ENCODE measurements at places on chromosomes 11 and 22.

GRCh38 chr11:16933756-16934603 lies 80.2 kb downstream of the PLEKHA7 start:
- no peak for DNase-seq

GRCh38 chr11:66336234-66337102 lies at the start of gene RIN1:
TSS of gene RIN1 (minus strand) at chr11:66336434. CDS start at chr11:66336402, 32 bp downstream.
- DNase-seq, result peak; percentile 99

GRCh38 chr11:7418061-7418460 lies 67.2 kb upstream of the OLFML1 start:
- DNase-seq, result no peak

- DNase-seq, result no peak
Measured at GRCh38 chr11:120224972-120225909, 14.4 kb downstream of the OAF start.

DNA sequence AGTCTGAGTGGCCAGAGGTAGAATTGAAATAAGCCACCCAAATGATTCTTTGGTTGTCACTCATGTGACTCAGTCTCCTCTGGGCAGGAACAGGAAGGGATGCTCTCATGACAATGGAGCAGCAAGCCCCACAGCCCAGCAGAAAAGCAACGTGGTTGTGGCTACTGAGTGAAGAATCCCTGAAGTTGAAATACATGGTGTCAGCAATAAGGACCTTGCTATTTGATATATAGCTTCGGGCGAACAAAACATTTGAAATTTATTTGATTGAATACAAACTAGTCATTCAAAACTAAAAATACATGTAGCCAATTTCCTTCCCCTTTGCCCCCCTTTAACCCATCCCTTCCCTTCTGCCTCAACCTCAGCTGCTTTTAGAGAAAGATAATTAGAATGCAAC lies 14.5 kb upstream of the DTX4 start:
- DNase-seq, result no peak

- DNase-seq, result no peak
Measured at GRCh38 chr11:63507511-63507910, 1.6 kb downstream of the LGALS12 start.

GRCh38 chr22:45224988-45225731 lies 15.5 kb downstream of the KIAA0930 start:
- DNase-seq, result no peak

- DNase-seq, result no peak
Measured at GRCh38 chr22:27692243-27692642, 109.3 kb downstream of the MN1 start.

DNA sequence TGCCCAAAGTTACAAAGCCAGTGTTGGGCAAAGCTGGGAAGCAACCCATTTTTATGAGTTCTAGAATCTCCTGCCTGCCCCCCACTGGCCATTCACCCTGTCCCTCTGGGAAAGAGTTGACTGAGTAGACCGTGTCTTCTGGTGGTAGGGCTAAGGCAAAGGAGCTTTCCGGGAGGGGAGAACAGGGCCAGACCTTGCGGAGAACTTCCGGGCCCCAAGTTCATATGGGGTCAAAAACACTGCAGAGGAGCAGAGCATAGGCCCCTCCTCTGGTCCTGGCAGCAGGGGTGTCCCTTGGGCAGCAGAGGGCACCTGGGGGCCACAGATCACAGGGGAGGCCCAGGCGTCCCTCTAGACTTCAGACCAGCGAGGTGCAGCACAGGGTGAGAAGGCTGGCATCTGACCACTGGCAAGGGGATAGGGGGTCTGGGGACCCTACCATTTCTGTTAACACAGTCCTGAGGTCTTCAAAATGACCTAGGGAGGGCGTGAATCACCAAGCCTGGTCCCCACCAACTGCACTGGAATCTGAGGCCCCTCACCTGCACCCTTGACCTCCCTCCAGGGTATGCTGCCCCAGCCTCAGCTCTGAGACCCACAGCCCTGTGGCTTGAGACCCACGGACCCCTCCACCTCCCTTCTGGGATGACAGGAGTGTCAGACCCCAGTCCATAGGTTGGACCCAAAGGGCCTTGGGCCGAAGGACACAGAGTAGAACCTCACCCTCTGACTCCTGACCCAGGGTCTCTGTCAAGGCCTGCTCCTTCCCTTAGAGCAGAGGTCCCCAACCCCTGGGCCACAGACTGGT lies 1.3 kb upstream of the ARAP1 start:
- DNase-seq, result no peak

- peak; percentile 44 for DNase-seq
Measured at GRCh38 chr22:43388420-43388851, 23.4 kb upstream of the MPPED1 start.

GRCh38 chr11:80621871-80622270 lies 1181.0 kb upstream of the TENM4 start:
- no peak for DNase-seq

DNA sequence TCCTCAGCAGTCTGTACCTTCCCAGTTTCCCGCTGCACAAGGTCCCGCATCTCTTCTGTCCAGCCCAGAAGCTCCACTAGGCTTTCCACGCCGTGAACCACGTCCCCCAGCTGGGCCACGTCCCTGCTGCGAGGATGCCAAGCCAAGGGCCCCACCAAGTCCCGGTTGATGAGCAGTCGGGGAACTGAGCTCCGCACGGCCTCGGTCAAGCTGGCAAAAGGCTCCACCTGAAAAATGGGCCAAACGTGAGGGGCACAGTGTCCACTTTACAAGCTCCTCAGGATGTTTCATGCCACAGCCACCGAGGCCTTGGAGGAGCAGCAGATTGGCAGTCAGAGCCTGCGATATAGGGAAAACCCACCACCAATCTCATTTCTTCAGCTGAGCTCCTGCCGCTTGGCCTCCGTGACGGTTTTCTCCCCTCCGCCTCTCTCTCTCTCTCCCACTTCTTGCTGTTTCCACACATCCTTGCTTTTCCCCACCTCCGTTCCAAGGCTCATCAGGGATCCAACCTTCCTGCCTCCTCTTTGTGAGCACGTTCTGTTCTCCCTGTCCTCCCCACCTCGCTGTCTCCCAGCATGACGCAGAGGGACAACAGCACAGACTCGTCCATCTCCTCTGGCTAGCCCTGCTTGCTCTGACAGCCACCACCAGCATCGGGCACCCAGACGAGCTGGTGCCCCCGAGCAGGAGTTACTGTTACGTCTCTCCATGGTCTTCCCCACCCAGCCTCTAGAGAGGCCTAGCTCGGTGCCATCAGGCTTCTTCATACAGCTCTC lies 11.5 kb downstream of the RIC8A start:
- DNase-seq, result no peak

DNA sequence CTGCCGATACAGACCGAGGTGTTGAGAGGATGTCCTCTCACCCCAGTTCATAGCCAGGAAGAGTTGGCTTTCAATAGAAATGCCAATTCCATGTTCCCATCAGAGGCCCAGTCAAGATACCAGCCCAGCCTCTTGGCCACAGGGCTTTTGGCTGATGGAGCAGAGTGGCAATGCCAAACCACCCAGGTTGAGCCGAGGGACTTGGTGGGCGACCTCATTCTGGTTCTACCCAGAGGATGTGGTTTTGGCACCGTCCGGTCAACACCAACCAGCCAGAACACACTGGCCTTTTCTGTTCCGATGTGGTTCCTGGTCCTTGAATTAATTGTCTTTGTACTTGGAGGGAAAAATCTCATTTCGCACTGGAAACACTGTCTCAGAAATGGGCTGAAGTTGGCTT lies 60.5 kb downstream of the COMMD9 start:
- no peak for DNase-seq

- DNase-seq, result no peak
Measured at GRCh38 chr11:119892311-119892808, 163.4 kb upstream of the NECTIN1 start.

GRCh38 chr22:32080904-32081303 lies 37.8 kb downstream of the SLC5A1 start:
- DNase-seq, result no peak

GRCh38 chr11:6371825-6372224 lies 18.4 kb upstream of the SMPD1 start:
- no peak for DNase-seq

DNA sequence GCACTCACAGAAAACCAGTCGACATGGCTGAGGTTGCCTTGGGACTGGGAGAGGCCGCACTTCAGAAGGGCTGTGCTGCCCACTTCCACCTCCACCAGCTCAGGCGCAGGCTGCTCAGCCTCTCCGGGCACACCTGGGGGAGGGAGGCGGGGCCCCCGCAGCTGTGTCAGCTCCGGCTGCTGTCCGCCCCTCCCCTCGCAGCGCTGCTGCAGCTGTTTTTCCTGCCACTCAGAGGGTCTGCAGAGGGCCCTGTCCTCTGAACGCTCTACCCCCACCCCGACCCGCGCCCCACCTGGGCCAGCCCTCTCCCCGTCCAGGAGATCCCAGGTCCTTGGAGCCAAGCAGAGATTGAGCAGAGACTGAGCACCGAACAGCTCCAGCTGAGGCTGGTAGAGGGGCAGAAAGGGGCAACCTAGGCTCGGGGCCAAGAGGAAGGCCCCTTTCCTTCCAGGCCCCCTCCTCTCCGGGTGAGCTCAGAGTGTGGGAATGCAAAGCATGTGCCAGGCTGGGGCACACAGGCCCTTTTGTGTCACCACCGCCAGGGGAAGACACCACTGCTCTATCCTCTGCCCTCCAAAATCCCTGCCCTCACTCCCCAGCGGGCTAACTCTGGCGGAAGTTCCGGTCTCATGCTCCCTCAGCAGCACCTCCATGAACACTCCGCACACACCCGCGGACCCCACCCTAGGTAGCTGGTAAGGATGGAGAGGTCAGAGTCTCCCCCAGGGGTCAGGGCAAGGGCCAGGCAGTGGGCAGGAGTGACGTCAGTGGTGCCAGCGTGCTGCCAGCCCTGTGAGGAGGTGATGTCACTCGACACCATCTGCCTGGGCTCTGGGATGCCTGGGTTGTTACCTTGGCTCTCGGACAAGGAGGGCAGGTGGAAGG lies 1.6 kb downstream of the MCAM start:
- DNase-seq, result peak; percentile 24

DNA sequence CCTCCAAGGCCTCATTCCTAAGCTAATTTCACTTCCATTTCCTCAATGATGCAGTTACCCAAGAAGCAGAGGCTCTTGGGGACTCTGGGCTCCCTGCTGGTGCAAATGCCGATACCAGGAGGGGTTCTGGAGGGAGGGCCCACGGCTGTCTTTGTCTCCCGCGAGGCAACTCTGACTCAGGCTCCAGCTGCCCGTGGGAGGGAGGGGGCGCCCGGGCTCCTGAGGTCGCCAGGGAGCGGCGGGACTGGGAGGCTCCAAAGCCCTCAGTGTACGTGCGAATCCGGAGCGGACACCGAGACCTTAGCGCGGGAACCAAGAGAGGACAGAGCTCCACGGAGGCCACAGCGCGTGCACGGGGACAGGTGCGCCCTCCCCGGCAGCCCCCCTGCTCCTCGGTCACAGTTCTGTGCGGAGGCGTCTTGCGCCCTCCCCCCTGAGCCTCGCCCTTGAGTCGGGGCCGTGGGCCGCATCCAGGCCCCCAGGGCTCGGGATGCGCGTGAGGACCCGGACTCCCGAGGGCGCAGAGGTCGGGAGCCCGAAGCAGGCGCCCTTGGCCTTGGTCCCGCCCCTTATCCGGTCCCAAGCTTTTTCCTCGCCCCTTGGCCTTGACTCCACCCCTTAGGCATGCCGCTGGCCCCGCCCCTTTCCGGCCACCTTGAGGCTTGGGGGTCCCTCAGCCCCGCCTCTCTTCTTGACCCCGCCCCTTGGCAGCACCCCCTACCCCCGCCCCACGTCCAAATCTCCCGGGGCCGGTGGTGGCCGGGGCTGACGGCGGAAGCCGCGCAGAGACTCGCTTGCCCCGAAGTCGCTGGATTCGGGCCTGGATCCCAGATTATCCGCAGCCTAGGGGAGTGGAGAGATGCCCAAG lies 4.7 kb upstream of the SHISA8 start:
- no peak for DNase-seq

DNA sequence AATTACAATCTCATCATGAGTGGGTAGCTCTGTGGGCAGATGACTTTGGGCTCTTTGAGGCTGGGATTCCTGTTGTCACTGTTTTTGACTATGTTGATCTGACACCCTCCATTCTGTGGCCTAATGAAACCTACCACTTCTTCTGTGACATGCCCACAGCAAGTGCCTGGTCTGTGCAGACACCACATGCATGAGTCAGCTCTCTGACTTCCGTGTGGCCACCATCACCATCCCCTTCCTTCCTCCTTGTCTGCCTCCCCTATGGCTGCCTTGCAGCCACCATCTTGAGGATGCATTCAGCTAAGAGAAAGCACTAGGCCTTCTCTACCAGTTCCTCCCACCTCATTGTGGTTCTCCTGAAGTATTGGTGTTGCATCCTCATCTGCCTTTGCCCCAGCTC lies 15.3 kb upstream of the OR10V1 start:
- no peak for DNase-seq

DNA sequence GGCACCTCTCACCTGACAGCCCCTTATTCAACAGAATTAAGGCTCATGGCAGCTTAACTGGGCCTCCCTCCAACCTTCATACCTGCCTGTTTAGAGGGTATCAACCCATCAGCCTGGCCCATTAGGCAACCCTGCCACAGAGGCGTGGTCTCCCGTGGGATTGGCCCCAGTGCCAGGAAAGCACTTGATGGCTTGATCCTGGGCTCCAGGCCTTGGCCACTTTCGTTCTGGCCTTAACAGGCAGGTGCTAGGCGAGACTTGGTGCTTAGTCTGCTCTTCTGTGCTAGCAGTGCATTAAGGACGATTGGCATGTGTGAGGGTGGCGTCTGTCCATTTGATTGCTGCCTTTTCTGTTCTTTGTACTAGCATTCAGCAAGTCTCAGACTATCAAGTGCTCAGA lies 75.2 kb downstream of the CABIN1 start:
- DNase-seq, result no peak

DNA sequence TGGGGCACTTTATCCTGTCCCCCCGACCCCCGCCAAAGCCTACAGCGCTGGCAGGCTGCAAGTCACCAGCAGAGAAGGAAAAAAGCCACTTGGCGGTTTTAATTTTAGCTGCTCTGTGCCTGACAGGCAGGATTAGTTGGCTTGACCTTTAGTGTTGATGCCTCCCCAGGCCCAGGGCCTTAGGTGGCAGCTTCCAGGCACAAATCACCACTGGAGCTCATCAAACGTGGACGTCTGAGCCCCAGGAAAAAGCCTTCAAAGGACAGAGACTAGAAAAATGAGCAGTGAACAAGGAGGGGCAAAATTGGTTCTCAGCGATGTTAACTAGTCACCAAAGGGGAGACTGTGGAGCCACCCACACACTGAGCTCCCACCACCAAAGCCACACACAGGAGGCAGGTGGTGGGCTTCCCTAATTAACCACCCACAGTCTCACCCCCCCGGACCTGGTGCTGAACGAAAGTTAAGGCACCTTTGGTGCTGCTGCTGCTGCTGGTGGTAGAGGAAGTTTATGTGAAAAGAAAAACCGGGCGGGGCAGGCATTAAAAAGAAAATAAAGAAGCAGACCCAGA lies 4.4 kb upstream of the PYGM start:
- no peak for DNase-seq

- DNase-seq, result no peak
Measured at GRCh38 chr11:125423247-125423849, 72.7 kb downstream of the FEZ1 start.

DNA sequence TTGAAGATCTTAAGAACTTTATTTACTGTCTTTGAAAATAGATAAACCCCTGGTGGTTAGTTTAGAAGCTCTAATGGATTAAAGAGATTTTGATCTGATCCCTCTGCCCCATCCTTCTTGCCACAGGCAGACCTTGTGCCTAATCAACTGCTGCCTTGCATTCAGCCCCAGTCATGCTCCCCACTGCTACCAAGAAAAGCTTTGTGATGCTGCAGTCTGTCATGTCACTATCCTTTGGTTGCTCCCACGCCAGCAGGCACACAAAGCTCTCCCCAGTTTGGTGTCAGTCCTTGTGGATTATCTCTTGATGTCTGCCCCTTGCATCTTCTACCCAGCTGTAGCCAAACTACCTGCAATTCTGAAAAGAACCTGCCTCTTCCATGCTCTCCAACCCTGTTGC lies 112.2 kb downstream of the MTNR1B start:
- no peak for DNase-seq

Measured in T1000 (cell line).